ENCODE measurements at places on chromosomes 11 and 22.

- ATAC-seq: no peak
Observed at GRCh38 chr22:43827926-43828724, 16.0 kb upstream of the EFCAB6 start.

- ATAC-seq: no peak
Observed at GRCh38 chr11:76244316-76244851, 38.1 kb upstream of the WNT11 start.

- no peak for ATAC-seq
Observed at GRCh38 chr11:133901316-133901715, 55.5 kb downstream of the IGSF9B start.

DNA sequence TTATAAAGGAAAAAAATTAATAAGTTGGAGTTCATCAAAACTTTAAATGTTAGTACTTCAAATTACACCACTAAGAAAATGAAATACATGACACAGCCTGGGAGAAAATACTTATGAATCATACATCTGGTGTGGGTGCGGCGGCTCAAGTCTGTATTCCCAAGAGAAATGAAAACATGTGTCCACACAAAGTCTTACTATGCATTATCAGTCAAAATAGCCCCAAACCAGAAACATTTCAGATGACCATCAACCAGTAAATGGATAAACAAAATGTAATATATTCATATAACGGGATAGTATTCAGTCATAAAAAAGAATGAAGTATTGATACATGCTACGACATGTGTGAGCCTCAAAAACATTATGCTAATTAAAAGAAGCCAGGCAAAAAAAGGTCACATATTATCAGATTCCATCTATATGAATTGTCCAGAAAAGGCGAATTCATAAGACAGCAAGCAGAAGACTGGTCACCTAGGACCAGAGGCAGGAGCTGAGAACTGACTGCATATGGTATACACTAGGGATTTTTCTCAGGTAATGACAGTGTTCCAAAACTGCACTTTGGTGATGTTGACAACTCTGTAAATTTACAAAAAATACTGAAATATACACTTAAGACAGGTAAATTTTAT is 5.3 kb upstream of the AKIP1 start:
- ATAC-seq: no peak

DNA sequence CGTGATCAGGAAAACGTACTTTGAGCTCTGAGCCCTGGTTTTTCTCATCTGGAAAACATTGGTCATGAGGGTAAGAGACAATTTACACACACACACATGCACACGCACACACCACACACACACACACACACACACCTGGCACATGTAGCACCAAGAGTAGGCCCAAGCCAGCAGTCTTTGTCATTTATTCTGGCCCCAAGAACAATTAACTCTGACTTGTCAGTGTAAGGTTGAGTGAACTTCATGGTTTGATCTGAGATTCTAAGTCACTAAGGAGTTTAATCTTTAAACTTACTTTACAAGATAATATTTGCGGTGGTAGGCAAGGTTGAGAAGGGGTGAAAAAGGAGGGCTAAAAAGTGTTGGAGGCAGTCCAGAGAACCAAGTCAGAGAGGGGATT is 44.1 kb downstream of the MMP20 start:
- ATAC-seq: no peak

GRCh38 chr11:58429273-58429672 is 1.4 kb upstream of the OR5B2 start:
- ATAC-seq: no peak

DNA sequence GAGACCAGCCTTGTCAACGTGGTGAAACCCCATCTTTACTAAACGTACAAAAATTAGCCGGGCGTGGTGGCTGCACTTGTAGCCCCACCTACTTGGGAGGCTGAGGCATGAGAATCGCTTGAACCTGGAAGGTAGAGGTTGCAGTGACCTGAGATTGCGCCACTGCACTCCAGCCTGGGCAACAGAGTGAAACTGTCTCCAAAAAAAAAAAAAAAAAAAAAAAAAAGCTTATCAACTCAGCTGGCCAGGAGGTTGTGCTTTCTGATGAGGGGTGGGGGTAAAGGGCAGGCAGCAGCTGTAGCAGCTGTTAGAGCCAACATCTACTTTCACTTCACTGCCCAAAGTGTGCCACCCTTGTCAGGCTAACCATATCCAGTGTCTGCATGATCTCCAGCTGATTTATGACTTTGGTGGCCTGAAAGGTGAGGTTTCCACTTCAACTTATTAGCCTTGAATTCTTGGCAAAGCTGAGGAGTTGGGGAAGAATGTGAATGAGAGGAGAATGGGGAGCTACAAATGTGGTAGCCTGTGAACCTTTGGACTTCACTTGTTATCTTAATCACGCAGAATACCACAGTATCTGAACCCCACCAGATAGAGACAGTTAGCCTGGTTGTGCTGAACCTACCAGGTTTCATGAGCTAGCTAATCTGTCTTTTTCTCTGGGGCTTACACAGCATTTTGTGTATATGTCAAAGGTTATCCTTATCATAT is 19.6 kb downstream of the RNF121 start:
- no peak for ATAC-seq

DNA sequence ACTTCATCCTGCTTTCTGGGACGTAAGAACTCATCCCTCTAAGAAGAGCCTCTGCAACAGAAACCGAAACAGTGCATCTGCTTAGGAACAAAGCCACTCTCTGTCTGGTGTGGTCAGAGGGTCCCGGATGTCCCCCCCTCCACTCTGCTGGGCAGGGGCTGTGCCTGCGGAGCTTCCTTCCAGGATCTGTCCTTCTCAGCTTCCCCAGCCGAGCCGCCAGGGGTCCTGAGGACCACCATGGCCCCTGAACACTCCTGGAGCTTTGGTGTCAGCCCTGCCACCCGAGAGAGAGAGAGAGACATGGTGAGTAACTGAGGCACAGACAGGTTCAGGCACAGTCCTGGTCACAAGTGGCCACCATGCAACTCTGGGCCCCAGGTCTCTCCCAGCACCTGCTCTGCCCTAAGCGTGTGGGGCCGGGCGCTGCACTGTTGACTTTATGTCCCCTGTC is 24.4 kb upstream of the MGAT3 start:
- ATAC-seq: no peak

GRCh38 chr11:93747122-93747521 is 5.7 kb downstream of the C11orf54 start:
- no peak for ATAC-seq

- no peak for ATAC-seq
Observed at GRCh38 chr11:46643986-46644385, 26.6 kb downstream of the ATG13 start.

DNA sequence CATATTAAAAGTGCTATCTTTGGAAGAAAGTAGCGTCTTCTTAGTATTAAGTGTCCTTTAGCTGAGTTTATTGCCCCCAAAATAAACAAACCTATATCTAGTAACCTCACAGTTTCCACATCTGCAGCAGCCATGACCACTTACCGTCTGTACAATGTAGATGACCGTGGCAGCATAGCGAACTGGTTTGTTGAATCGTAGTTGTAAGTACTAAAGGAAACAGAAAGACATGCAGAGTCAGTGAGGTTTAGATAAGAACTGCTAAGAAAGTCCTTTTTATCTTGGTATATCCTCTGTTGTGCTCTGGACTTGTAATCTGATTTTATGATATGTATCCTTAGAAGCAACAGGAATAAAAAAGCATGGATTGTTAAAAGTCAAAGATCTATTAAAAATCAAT is 9.4 kb downstream of the SLC5A12 start:
- no peak for ATAC-seq

- no peak for ATAC-seq
Observed at GRCh38 chr11:71581826-71582225, 849 bp downstream of the KRTAP5-11 start.

- no peak for ATAC-seq
Observed at GRCh38 chr22:23187211-23187610, 6.9 kb downstream of the BCR start.

- ATAC-seq: peak; percentile 31
Observed at GRCh38 chr11:2300290-2300935, 1.3 kb downstream of the C11orf21 start.

GRCh38 chr11:20840341-20840740 is 171.0 kb downstream of the NELL1 start:
- ATAC-seq: no peak

DNA sequence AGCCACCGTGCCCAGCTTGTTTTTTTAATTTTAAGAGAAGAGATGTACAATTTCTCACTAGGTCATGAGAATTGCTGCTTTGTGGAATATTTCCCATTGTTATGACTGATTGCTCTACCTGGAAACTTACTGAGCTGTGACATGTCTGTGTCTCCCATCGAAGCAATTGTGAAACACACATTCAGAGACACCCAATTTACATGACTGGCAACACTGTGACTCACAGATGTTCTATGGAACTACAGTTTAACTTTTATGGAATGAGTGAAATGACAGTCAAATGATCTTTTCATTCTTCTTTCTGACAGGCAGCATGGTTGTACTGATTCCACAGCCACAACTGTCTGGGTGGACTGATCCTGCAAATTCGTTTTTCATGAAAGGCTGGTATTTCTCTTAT is 32.3 kb downstream of the ELF5 start:
- no peak for ATAC-seq

DNA sequence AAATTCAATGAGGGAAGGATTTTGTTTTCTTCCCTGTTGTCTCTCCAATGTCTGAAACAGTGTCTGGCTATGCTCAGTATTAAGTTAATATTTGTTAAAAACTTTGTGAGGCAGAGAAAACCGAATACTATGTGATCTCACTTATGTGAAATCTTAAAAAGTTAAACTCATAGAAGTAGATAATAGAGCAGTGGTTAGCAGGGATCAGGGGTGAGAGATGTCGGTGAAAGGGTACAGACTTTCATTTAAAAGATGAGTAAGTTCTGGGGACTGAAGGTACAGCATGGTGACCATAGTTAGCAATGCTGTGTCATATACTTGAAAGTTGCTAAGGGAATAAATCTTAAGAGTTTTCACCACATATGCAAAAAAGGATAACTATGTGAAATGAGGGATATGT is 244.6 kb downstream of the AASDHPPT start:
- ATAC-seq: no peak

GRCh38 chr11:47215366-47215910 is 664 bp downstream of the DDB2 start:
- no peak for ATAC-seq

GRCh38 chr22:30077279-30077880 is 2.9 kb upstream of the HORMAD2 start:
- no peak for ATAC-seq

DNA sequence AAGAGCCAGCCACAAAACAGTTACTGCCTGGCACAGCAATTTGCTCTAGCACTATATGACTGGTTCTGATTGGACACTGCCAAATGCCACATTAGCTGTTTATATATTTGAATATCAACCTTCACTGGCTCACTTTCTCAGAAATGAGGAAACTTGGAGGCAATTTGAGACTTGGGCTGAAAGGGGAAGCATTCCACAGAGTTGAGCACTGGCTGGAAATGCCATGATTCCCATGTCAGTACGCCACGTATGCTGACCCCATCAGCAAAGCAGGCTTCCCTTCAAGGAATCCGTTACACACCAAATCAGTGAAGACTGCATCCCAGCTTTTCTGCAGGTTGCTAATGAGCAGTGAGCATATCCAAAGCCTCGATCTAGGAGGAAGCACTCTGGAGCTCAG is 34.7 kb downstream of the GALNT18 start:
- no peak for ATAC-seq

DNA sequence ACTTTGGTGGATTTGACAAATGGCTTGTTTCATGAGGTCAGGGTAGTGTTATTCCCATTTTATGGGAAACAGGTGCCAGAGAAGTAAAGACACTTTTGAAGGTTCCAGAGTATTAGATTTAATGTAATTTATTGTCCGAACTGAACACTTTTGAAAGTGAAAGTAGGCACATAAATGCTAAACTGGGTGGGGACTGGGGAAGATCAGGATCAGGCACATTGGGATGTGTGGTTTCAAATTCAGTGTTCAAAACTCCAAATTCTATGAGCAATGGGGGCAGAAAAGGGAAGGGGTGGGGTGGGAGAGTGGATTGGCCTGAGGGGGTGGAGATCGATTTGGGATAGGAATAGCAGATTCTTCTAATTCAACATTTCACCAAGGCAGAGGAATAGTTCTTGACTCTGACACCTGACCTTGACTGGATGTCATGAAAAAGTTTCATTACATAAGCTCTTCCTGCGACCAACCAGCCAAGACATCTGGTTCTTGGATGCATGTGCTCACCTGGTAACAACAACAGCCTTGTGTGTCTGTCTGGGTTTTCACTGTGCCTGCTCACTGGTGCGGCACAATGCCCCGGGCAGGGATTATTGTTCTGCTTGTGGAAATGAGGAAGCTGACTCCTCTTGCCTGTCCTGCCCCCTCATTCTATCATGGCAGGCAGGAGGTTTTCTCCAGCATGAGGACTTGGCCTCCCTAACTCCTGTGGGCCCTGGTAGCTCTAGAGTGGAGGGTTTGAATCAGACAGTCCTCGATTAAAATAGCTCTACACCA is 10.8 kb downstream of the PPFIBP2 start:
- ATAC-seq: no peak

GRCh38 chr22:49587421-49587820 is 240.3 kb downstream of the BRD1 start:
- ATAC-seq: no peak

DNA sequence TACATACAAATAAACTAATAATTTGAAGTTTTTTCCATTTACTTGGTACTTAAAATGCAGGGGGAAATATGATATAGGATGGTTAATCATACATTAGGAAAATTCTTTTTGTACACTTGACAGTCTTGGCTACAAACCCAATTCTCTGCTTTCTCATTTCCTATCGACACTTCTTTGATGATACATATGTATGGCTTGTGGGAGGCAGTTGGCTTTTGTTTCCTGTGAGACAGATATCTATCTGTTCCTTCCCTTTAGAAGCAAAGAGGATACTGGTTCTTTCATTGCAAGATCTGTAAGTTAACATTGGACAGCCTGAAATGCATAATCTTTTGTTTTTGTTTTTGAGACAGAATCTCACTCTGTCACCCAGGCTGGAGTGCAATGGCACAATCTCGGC is 47.9 kb upstream of the ADORA2A start:
- no peak for ATAC-seq

- no peak for ATAC-seq
Observed at GRCh38 chr22:27687984-27688545, 113.5 kb downstream of the MN1 start.

- no peak for ATAC-seq
Observed at GRCh38 chr11:35751664-35752061, 89.1 kb downstream of the TRIM44 start.

DNA sequence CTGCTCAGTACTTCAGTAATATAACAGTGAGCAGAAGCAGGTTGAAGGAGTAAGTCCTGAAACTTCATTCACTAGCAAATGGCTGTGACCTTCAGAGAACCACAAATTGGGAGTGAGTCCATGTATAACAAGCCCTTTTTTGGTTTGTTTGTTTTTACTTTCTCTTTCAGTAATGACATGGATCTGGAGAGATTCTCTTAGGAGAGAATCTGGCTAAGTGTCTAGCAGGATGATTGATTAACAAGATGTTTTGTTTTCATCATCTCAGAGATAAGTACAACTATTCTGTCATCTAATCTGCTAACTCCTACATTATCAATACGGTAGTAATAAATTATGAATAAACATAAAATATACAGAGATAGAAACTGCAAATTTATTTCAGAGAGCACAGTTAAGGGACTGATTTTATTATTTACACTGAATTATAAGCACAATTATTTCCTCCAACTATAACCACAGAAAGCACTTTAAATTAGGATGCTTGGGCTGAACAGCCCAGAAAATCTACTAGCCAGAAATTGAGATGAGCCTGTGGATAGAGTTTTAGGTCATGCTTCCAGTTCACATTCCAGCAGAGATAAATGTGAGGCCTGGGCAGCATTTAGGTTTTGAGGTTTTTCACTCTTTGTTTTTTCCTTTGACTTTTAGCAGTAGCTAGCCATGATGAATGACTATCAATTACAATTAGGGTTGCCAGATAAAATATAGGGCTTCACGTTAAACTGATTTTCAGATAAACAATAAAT is 429.3 kb upstream of the FAT3 start:
- ATAC-seq: no peak

- no peak for ATAC-seq
Observed at GRCh38 chr11:606245-606644, 9.5 kb downstream of the IRF7 start.
